ENCODE measurements at places on chromosomes 3 and 15.

DNA sequence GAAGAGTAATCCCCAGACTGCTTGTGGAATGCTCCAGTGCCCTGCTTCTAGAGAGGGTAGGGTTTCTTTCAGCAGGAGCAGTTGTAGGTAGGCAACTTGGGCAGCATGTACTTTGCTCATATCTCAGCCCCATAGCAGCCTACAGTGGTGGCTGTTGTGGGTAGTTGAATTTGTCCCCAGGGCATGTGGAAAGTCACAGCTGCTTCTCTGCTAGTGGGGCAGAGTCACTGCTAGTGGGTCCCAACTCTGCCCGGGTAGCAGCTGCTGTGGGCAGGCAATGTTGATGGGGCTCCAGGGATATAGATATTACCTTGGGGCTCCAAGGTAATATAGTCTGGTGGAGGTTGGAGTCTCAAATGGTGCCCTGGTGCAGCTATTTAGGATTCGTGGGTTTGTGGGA, 174.5 kb downstream of the OTOL1 start:
- no peak for ATAC-seq

DNA sequence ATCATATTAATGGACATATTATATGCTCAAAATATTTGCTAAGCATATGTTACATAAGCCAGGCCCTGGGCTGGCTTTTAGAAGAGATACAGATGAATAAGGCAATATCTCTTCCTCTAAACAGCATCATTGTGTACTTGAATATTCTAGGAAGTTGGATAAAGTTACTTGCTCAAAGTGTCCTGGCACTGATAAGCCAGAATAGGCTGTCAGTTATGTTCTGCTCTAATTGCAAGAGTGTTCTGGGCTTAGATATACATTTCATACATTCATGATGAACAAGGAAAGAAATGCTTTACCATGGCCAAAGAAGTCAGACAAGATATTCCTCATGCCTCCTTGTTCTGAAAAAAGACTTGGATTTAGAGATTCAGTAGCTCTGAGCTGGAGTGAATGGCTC, 40.7 kb downstream of the KBTBD12 start:
- ATAC-seq = no peak

DNA sequence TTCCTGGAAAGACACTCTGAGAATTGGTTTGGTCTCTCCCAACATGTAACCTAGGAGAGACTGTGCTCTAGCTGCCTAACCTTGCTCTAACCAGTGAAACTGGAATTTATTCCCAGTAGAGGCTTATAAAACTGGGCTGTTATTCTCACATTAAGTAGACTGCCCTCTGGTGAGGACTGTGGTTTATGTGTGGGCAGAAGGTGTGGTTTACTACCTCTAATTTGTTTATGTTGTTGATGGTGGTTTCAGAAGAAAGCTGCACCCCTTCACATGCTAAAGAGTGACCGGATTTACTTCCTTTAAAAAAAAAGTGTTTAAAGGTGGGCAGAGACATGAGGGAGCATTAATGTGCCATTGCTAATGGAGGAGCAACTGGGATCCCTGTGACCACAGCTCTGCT, 273.2 kb downstream of the MECOM start:
- ATAC-seq = no peak

GRCh38 chr15:75533945-75534344, 45.2 kb downstream of the PTPN9 start:
- ATAC-seq = no peak

- ATAC-seq = no peak
These were observed 988 bp upstream of the RNF168 start for GRCh38 chr3:196504556-196504955.

- no peak for ATAC-seq
These were observed 28.8 kb upstream of the EPHB1 start for GRCh38 chr3:134766290-134766689.

DNA sequence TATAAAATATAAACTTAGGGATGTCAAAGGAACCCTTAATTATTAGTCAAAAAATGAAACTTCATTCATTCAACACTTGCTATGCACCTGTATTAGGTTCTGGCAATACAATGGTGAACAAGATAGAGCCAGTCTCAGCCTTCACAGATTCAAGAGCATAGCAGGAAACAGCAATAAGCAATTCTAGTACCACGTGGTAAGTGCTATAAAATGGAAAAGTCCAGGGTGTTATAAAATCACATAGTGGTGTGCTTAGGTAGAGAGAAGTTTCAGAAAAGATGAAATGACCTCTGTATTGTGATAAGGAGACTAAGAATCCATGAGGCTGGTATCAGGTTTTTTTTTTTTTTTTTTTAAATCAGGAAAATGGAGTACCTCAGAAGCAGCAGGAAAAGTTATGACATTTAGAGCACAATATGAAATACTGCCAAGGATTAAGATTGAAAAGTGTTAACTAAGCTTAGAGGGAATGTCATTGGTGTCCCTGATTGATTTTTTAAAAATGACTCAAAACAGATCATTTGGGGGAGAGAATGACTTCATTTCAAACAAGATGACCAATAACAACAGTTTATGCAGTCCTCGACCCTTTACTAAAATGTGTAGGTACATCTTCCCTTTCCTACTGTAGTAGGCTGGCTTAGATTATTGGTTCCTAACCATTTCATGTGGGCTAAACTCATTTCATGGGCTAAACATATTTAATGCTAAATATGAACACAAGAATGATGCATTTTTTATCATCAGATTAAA, 5.0 kb downstream of the TOMM70 start:
- ATAC-seq = no peak

DNA sequence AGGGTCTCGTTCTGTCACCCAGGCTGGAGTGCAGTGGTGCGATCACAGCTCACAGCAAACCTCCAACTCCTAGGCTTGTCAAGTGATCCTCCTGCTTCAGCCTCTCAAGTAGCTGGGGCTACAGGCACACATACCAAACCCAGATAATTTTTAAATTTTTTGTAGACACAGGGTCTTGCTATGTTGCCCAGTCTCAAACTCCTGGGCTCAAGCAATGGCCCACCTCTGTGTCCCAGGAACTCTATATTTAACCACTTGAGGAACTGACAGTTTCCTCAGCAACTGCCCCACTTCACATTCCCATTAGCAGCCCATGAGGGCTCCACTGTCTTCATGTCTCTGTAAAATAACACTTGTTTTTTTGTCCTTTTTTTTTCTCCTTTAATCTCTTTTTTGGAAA, 68.4 kb downstream of the TAMM41 start:
- ATAC-seq = no peak

- ATAC-seq = no peak
These were observed 107.5 kb upstream of the THBS1 start for GRCh38 chr15:39473298-39473947.

DNA sequence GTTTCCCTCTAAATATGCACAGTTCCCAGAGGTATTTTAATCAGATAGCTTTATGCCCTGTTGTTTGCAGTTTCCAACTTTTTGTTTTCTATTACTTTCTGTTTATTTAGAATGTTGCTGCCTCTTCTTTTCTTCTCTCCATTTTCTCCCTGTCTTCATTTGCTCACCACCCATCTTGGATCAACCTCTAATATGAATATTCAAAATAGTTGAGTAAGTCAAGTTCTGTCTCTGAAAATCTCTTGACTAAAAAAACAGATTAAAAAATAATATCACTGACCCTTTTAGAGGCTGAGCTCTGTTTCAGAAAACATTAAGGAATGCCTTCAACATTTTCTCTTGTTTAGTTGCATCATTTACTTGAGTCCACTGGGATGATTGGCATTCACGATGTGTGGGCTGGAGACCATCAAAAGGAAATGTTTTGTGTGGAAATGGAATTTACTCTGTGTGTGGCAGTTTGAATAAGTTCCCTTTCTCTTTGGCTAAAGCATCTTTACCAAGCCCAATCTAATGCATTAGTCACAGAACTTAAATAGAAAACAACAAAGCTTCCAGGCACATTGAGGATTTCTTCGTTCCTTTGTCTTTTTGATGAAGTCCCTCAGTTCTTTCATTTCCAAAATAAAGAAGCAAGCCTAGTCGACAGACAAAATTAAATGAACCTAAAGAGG, 633.9 kb upstream of the TGFBR2 start:
- no peak for ATAC-seq

- peak; percentile 88 for ATAC-seq
These were observed 255.8 kb upstream of the CDIN1 start for GRCh38 chr15:36323615-36324014.

- ATAC-seq = no peak
These were observed 4.8 kb downstream of the ADPGK start for GRCh38 chr15:72778796-72779195.

- ATAC-seq = peak; percentile 12
These were observed at the start of gene UCN2 for GRCh38 chr3:48563382-48563918. Gene UCN2, minus strand, starts transcription at chr3:48563781. Its CDS starts 657 bp downstream, at chr3:48563124.

- ATAC-seq = no peak
These were observed 434.5 kb upstream of the RGMA start for GRCh38 chr15:93523481-93523880.

DNA sequence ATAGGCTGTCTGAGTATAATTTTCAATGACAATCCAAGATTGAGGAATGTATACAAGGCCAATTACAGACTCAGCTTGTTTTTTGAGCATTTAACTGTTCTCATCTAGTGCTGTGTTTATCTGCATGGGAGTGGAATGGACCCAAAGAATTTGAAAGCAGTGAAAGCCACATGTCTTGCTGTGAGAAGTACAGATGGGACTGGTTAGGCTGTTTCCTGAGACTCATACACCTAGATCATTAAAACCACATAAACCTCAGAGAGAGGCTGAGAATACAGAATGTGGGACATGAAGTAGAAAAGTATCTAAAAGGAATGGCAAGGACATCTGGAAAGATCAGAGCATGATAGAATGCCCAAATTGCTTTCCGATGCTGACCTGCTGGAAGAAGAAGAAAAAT, 224.6 kb downstream of the NLGN1 start:
- ATAC-seq = peak; percentile 55

- ATAC-seq = peak; percentile 96
These were observed 83.3 kb downstream of the ADCY5 start for GRCh38 chr3:123365450-123366143.

GRCh38 chr3:187211532-187212195, 14.4 kb downstream of the RTP1 start:
- ATAC-seq = no peak

GRCh38 chr3:158531334-158531733, 39.7 kb upstream of the MLF1 start:
- ATAC-seq = no peak

GRCh38 chr3:170563712-170564423, 22.0 kb downstream of the SLC7A14 start:
- ATAC-seq = peak; percentile 97

DNA sequence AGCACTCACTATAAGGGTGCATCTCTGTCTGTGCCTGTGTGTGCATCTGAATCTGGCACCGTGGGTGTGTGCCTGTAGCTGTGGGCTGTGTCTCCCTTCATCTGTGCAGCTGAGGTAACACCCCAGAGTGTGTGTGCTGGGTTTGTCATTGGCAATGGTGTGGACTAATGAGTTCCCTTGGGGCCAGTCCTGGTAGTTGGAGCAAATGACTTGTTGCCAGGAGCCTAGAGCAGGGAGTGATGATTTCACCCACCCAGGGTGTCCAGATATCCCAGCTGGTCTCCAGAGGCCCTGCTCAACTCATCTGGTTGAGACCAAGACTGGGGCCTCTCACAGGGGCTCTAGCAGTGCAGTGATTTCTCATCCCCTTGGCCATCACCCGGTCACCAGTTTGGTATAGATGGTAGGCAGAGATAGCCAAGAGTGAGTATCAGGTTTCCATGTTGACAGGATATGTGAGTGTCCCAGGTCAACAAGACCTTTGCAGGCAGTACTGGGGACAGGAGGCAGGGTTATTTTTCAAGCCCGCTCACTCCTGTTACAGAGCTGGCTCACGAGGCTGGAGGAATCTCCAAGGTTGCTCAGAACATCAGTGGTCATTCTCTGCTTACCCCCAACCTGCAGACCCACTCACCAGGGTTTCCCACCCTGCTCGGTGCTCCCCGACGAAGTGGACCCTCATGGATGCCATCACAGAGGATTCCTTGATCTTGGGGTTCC, 4.1 kb upstream of the HDAC11 start:
- ATAC-seq = no peak

DNA sequence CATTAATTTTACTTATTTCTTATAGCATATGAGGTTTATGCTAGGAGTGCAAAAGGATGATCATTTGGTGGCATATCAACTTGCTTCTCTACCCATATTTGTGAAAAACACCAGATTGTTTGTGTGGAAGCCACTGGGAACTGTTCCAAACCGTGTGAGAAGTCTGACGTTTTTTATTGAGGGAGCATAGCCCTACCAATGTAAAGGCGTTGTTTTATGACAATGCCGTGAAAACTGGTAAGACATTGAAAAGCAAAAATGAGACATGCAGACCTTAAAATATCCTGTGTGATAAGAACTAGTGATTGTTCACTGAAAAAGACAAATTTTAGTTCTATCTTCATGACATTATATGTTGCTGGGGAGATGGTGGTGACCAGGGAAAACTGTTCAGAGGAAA, 87.8 kb downstream of the CHL1 start:
- ATAC-seq = no peak

DNA sequence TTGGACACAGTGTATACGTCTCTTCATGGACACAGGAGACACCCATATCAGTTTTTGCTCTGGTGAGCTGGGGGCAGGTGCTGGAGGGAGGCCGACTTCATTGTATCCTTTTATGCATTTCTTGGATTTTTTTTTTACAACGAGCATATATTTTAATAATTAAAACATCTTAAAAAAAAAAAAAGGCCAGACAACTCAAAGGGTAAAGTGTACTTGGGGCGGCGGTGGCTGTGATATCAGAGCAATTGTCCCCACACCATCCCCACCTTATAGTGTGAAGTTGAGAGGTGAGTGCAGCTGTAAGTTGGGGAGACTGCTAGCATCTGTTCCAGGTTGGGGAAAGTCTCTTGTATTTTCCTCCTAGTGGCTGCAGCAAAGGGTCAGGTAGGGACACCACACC, 12.0 kb upstream of the PLXNA1 start:
- no peak for ATAC-seq

DNA sequence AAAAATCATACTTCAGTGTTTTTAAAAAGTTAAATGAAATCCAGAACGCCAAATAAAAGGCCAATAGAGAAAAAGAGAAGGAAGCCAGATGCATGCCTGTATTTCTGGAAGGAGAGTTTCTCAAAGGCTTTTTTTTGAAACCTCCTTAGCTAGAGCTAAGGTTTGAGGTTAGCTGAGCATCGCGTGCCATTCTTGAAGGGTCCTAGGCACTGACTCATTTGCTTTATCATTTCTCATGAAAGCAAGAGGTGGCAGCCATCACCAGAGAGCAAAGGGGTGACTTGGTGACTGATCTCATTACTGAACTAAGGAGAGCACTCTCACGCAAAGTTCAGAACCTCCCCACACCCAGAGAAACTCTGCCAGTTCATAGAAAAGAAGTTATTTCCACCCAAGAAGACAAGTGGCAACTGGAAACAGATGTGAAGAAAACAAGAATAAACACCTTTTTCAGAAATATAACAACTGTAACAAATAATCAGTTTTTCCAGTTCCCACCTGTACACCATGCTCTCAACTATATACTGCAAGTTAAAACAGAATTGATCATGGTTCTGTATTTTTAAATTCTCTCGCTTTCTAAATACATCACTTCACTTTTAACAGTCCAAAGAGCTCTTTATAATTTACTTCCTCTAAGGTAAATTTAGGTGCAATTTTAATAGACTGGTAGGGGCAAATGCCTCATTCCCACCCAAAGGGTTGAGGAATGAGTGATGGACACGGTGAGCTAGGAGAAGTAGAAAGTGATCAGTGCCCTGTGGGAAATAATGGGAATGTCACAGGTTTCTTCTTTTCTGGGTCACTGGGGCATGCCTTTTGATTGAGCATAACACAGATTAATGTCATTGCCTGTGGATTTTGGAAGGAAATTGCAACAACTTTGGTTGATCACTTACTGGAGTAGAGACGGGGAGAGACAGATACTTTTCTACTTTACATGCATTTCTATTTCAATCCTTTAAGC, 24.7 kb downstream of the GPR15 start:
- no peak for ATAC-seq

Data from SK-N-SH treated with all-trans-retinoic acid at 6 μM for 48 hours (cell line).